ENCODE measurements at places on chromosomes 4 and X.
A peak's percentile ranks its signal among the peaks of the same experiment; 100 is the strongest.

GRCh38 chrX:44432641-44433040, 89.2 kb upstream of the EFHC2 start:
- peak; percentile 65 for DNase-seq

DNA sequence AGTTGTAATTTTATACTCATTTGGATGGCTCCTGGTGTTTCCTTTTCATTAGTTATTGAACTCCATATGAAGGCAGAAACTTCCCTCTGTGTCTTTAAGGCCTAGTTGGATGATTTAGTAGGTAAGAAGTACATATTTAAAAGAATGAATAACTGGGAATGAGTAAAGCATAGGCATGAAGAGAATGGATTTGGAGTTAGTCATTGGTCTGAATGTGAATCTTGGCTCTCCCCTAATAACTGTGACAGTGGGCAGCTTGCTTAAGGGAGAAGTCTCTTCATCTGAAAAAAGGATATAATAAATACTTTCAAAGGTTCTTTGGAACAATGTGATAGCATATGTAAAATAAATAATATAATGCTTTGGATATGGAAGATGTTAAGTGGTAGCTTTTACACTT, 13.2 kb downstream of the SNX25 start:
- DNase-seq, result no peak

GRCh38 chrX:1462596-1463251, 10.0 kb upstream of the ASMTL start:
- DNase-seq, result no peak

GRCh38 chr4:143559757-143560147, 46.2 kb downstream of the SMARCA5 start:
- no peak for DNase-seq

GRCh38 chr4:110510955-110511544, 35.1 kb downstream of the ENPEP start:
- peak; percentile 58 for DNase-seq

DNA sequence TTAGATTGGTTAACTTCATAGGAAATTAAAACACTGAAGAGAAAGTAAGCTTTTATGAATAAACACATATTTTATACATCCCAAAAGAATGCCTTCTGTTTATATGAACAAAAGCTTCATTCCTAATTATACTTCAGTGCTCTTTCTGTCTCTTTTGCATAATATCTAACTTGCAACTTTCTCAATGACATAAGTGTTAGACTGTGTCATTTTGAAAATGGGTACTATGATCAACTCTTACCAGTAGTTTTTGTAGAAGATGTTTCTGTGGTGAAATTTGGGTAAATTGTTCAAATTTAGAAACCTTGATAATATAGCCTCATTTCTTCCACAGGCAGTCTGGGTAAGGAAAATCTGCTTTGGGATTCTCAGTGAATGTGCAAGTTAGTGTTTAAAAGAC, 991.4 kb downstream of the CCSER1 start:
- DNase-seq, result no peak

DNA sequence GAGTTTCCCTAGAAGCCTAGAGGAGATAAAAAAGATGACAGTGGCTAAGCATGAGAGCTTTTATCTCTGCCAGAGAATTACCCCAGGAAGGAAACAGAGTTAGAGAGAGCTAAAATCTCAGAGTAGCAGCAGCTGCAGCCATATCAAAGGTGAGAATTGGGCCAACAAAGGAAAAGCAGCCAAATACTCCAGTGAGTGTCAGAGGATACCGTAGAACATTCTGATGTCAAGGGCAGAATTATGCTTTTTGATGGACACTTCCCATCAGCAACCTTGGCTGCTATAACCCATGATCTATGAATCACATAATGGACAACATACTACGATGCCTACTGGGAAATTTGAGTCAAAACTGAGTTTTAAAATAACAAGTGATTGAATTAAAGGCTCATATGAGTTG, 405.8 kb upstream of the CPEB2 start:
- DNase-seq, result no peak

- no peak for DNase-seq
Observed at GRCh38 chr4:99759988-99760387, 56.6 kb upstream of the DAPP1 start.

DNA sequence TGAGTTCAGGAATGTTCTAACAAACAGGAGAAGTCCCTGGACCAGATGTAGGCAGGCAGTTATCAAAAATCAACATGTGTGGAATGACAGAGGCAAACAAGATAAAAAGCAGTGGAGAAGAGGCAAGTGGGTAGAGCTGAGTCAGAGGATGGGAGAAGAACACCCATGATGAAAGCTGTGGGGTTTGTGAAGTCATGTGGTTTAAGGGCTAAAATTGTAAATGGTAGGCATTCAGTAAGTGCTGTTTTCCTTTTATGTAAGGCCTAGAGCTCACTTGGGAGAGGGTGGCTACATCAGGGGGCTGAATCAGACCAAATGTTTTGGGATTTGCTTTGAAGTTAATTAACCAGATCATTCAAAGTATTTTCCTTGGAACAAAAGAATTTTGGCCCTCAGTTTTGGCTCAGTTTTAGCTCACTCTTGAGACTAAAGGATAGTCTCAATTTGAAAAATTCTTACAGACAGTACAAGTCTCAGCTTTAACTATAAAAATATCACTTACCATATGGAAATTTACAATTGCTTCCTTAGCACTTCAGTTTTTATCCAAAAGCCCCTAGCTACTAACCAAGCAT, 114.5 kb upstream of the PCDH7 start:
- no peak for DNase-seq

GRCh38 chr4:188015025-188015940, 19.7 kb downstream of the ZFP42 start:
- DNase-seq, result no peak

GRCh38 chrX:32137525-32137924, 1065.7 kb upstream of the FTHL17 start:
- peak; percentile 9 for DNase-seq

- no peak for DNase-seq
Observed at GRCh38 chr4:113474017-113474416, 287.5 kb downstream of the CAMK2D start.
